Renal cortex interstitium (tissue), 15 donors: ENCODE measurements at places on chromosomes 7 and 10. TPM values are rescaled to one million over a fixed set of nuclear protein-coding genes. Genes with fewer than 3 reads are reported as not detected.

TUBAL3 gene
- polyA plus RNA-seq, result 0.06 TPM

DNA sequence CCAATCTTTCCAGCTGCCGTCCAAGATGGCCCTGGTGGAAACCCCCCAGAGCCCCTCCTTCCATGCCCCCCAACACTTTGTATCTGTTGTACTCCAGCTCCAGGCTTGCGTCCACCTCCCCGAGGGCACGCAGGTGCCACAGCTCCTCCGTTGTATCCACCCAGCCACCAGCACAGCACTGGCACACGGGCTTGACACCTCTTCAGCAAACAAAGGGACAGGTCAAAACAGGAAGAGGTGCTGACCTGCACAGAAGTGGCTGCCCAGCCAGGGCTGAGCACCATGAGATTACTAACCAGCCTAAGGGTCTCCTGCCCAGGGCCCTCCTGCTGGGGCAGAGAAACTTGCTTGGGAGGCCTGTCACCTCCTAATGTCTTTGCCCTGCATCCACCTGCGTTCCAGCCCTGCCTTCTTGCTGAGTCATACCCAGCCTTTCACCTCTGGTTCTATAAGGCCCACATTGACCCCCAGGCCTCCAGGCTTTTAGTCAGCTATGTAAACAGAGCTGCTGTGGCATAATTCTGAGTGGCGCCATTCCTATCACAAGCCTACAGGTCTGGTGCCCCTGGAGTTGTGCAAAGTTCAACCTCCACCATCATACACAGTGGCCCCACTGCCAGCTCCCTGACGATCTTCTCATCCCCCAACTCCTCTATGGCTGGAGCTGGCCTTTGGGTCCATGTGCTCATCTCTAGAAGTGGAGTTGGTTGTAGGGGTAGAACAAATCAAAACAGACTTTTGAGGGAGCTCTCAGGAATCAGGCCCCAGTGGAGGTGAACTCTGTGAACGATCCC, 20.9 kb downstream of the SLC29A3 start:
- no peak for DNase-seq

DOCK1 gene
- polyA plus RNA-seq, result 62.5 TPM

UCN3 gene
- polyA plus RNA-seq, result 0.45 TPM

DNA sequence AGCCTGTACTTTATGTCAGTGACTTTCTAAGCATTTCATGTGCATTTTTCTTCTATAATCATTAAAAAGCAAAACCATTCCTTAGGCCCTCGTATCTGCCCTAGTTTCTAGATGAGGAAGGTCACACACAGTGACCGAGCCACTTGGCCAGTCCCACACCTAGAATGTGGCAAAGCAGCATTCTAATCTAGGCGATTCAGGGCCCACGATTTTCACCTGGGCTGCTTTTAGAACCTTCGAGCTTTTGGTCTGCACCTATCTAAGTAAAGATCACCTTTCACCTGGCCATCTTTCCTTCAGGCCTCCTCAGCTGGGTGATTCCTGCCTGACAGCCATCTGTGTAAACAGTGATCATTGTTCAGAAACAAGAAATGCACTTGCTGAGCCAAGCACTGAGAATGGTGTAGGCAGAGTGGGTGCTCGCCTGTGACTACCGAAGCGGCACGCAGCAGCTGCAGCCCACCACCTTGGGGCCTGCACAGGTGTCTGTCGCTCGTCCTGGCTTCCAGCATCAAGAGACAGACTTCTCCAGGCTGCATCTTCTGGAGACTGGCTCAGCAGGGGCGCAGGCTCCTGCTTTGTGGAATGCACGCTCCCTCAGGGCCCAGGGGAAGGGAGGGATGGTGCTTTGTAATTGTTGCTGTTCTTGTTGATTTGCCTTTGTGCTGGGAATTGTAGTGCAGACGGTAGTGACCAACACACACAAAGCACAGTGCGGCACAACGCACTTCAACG, 149.0 kb upstream of the INSYN2A start:
- no peak for DNase-seq

- DNase-seq, result no peak
These were observed 46.1 kb upstream of the NPTX2 start for GRCh38 chr7:98571006-98571405.

- no peak for DNase-seq
These were observed 1.5 kb downstream of the EDRF1 start for GRCh38 chr10:125721035-125721434.

TMEM130 gene
- polyA plus RNA-seq, result 5.9 TPM

- no peak for DNase-seq
These were observed 589.1 kb upstream of the MGMT start for GRCh38 chr10:128877936-128878335.

- peak; percentile 44 for DNase-seq
These were observed 60.2 kb downstream of the MAD1L1 start for GRCh38 chr7:2172311-2173188.

DNA sequence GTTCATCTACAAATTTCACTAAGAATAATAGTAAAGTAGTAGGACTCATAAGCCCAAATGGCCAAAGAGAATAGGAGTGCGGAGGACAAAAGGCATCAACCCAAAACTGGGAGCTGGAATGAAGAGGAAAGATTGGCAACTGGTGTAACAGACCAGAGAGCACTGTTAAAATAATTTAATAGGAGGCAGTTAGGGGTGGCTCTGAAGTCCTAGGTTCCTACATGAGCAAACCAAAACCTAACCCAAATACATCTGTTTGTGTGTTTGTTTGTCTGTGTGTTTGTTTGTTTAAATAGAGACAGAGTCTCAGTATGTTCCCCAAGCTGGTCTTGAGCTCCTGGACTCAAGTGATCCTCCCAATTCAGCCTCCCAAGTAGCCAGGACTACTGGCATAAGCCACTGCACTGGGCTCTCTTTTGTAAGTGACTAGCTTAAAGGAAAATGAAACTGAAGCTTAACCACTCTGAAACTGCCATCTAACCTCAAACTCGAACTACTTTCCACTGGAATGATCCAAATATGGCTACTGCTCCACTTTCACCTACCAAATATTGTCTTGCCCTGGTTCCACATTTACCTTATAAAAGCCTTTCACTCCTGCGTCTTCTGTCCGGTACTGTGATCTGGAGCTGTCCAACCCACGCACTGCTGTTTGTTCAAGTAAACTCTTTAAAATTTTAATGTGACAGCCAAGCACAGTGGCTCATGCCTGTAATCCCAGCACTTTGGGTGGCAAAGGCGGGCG, 94.9 kb downstream of the AKR1D1 start:
- no peak for DNase-seq

PLAU gene
- 30.2 TPM for polyA plus RNA-seq

ASZ1 gene
- not detected for polyA plus RNA-seq

AASS gene
- 41.8 TPM for polyA plus RNA-seq

DNA sequence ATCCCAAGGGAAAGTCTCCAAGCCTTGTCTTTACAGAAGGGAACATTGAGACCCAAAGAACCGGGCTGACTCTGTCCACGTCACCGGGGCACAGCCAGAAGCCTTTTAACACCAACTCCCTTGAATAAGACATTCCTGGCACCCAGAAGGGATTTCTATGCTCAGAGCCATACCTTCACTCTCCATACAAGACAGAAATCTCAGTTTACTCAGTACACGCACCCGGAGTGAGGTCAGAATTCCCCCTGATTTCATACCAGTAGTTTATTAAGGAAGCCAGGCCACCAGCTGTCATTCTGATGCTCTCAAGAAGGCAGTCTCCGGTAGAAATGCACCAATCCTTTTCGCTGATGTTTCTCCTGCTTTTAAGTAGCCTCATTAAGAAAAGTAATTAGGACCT, 134.2 kb upstream of the KCNMA1 start:
- no peak for DNase-seq

DGKB gene
- polyA plus RNA-seq, result 2.9 TPM

PTPRZ1 gene
- polyA plus RNA-seq, result 2.7 TPM

- no peak for DNase-seq
These were observed 408.0 kb downstream of the HGF start for GRCh38 chr7:81361769-81362312.

GRCh38 chr7:144391823-144392255, 11.7 kb downstream of the NOBOX start:
- peak; percentile 55 for DNase-seq

DNA sequence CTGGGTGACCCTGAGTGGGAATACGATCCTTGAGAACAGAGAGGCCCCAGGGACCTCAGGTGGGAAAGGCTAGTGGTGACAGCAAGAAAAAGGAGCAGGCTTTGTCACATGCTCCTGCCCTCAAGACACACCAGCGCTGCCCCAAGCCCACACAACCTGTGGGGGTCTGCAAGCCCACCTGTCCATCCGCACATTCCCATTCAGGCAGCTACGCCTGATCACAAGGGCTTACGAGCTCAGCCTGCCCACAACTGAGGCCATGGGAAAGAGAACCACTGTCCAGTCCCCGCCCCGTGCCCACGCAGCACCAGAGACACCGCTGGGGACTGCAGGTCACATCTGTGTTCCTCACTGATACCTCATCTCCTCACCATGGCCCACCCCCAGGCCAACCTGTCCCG, 26.7 kb downstream of the EBF3 start:
- DNase-seq, result no peak

SORBS1 gene
- 30.9 TPM for polyA plus RNA-seq

DNA sequence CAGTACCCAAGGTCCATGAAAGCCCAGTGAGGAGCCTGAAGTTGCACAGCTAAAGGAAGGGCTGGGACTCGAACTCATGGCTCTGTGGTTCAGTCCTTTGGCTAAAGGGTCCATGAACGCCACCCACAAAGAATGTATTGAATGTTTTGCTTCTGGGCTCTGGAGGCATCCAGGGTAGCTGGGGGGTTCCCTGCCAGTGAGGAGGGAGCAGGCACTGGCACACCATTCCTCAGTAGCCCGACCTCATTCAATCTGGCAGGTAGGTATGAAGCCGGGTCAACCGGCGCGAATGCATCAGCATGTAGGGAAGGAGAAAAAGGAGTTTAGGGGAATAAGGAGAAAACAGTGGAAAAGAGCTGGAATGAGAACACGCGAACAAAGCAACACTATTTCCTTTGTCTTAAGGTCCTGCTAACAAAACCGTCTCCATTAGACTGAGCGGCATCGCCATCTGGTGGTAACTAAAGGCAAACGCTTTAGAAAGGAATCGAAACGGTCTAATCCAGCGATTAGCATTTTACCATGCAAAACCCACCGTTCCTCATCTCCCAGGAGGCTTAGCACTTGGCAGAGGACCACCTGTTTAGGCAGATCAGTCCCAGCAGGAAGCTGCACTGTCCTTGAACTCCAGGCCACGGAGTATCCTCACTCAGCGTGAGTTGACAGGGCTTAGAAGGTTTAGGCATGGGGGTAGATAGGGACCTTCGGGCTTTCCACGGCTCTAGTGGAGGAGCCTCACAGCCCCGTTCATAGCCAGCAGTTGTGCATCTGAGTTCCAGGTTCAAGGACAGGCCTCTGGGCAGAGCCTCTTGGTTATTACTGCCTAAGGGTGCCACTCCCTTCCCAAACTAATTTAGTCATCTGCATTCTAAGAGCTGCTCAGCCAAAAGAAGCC, 122.8 kb downstream of the UBE2H start:
- DNase-seq, result no peak

- no peak for DNase-seq
These were observed 76.6 kb upstream of the ADO start for GRCh38 chr10:62727934-62728333.

DNA sequence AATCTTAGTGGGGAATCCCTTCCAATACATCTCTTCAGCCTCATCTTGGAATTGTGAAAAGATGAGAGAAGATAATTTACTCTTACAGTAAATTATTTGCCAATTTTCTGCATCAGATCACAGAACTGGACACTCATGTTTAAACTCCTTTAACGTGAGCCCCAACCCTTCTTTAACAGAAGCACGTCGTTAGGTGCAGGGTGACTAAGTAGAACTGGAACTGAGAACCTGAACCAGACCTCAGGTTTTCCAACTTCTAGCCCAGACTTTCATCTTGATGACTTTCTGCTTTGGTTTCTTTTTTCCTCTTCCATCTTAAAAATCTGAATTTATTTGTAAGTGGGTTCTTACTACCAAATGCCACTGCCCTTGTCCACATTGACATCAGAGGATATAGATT, 57.2 kb upstream of the LYZL2 start:
- DNase-seq, result no peak

CACNB2 gene
- polyA plus RNA-seq, result 3.1 TPM

CPVL gene
- 56.7 TPM for polyA plus RNA-seq

DNA sequence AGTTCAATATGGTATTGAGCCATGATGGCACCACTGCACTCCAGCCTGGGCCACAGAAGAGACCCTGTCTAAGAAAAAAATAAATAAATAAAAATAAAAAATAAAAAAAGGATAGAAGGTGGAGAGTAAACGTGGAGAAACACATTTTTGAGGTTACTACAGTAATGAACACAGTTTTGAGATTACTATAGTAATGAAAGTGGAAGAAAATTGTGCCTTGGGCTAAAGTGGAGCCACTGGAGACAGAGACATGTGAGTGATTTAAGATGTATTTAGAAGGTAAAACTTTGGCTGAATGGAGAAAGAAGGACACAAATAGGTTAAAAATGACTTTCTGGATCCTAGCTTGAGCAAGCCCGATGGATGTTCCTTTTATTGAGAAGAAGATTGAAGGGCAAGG, 76.8 kb downstream of the HGF start:
- no peak for DNase-seq

SHLD2 gene
- polyA plus RNA-seq, result 39.7 TPM

DNA sequence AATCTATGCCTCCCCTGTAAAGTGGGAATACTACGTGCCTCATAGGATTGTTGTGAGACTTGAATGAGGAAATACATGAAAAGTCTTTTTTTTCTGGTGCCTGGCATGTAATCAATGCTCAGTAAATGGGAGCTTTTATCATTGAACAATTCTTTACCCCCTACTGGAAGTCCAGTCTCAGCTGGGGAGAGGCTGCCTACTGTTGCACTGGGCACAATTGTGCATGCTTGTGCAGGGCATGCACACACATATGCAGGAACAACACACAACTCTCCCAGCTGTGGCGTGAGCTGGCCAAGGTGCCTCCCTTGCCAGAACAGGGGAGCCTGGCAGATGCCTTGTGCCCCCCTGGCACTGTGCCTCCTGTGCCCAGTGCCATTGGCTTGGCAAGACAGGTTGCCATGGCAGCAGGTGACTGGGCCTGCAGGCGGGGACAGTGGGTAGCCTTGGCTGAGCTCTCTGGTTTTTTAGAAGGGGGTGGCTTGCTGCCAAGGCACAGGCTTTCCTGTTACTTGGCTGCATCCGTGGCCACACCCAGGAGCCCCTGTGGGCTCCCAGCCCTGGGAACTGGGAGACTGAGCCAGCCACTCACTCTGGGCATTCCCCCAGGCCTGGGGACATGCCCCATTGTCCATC, 16.1 kb upstream of the PALD1 start:
- no peak for DNase-seq

DNA sequence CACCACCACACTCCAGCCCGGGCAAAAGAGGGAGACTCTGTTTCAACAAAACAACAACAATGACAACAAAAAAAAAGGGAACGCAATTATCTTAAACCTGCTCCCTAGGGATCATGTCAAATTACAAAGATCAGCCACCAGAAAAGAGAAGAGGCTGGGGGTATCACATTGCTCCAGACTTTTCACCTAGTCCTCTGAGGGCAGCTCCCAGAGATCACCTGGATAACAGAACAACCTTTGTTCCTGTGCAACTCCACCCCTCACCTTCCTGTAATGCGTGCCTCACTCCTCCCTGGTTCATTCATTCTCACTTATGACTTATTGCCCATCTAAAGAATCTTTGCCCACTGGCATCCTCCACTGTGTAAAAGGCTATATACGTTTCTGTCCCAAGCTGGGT, 31.8 kb downstream of the SVOPL start:
- no peak for DNase-seq
